ENCODE measurements at places on chromosomes 7 and 10.

DNA sequence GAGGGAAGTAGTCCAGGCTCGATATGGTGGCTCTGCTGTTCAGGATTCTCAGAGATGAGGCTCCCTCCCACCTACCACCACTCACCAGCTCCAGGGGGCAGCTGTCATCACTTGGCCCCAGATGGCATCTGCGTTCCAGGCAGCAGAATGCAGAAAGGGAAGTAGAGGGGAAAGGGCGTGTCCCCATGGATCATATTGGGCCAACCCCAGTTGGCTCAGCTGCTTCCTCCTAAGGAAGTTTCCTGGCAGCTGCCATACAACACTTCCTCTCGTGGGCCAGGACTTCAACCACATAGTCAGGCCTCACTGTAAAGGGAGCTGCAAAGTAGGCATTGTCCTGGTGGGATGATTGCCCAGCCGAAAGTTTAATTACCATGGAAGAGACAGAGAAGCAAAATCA lies 1.6 kb upstream of the TEX36 start:
- no peak for DNase-seq

GRCh38 chr10:59537501-59537900 lies 172.1 kb downstream of the SLC16A9 start:
- no peak for DNase-seq

- no peak for DNase-seq
Measured at GRCh38 chr10:36181426-36182178, 539.5 kb upstream of the FZD8 start.

DNA sequence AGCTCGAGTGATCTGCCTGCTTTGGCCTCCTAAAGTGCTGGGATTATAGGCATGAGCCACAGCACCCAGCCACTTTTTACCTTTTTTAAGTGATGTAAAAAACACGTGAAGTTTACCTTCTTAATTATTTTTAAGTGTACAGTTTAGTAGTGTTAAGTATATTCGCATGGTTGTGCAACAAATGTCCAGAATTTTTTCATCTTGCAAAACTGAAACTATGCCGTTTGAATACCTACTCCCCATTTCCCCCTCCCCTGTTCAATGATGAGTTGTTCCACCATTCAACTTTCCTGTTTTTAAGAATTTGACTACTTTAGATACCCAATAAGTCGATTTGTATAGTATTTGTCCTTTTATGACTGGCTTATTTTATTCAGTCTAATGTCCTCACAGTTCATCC lies 10.9 kb downstream of the NRBF2 start:
- no peak for DNase-seq

DNA sequence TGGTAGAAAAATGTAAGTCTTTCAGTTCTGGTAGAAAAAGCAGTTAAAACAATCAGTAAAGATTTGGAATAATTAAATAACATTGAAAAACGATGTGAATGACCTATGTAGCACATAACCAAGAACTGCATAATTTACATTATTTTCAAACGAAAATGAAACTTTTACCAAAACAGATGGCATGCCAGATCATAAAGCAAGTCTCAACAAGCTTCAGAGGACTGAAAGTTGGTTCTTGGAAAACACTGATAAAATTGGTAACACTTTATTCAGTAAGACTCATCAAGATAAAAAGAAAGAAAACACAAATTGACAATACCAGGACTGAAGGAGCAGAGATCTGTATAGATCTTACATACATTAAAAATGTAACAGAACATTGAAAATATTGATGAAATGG lies 92.8 kb downstream of the VIPR2 start:
- no peak for DNase-seq

- no peak for DNase-seq
Measured at GRCh38 chr10:117334926-117335325, 40.3 kb downstream of the PDZD8 start.

GRCh38 chr7:116511552-116512519 lies 12.3 kb downstream of the CAV2 start:
- DNase-seq, result no peak

DNA sequence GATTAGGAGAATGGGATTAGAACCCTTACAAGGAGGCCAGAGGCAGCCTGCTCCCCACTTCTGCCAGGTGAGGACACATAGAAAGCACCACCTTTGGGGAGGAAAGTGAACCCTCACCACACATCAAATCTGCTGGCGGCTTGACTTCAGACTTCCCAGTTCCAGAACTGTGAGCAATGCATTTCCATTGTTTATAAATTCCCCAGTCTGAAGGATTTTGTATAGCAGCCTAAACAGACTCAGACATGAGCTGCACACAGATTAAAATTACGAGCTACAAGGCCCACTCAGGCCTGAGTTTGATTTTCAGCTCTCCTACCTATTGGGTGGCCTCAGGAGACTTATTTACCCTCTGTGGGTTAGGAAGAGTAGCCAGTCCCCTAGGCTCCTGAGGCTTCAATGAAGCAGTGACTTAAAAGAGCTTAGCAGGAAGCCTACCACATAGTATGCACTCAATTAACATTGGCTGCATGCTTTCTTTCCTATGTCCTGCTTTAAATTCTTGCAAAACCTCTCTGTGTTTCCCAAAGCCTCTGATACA lies 350.7 kb upstream of the ZMIZ1 start:
- no peak for DNase-seq

GRCh38 chr7:43668035-43668434 lies 61.3 kb downstream of the COA1 start:
- no peak for DNase-seq

- DNase-seq, result no peak
Measured at GRCh38 chr7:105697753-105698152, 116.5 kb upstream of the EFCAB10 start.

DNA sequence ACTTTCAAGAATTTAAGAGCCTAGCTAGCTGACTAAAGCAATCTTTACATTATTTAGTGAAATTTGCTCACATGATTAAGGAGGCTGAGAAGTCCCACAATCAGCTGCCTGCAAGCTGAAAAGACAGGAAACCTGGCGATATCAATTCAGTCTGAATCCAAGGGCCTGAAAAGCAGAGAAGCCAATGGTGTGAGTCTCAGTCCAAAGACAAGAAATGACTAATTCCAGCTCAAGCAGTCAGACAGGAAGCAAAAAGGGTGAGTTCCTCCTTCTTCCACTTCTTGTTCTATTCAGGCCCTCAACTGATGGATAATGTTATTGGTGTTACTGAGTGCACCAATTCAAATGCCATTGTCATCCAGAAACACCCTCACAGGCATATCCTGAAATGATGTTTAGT lies 1231.6 kb upstream of the CELF2 start:
- no peak for DNase-seq

DNA sequence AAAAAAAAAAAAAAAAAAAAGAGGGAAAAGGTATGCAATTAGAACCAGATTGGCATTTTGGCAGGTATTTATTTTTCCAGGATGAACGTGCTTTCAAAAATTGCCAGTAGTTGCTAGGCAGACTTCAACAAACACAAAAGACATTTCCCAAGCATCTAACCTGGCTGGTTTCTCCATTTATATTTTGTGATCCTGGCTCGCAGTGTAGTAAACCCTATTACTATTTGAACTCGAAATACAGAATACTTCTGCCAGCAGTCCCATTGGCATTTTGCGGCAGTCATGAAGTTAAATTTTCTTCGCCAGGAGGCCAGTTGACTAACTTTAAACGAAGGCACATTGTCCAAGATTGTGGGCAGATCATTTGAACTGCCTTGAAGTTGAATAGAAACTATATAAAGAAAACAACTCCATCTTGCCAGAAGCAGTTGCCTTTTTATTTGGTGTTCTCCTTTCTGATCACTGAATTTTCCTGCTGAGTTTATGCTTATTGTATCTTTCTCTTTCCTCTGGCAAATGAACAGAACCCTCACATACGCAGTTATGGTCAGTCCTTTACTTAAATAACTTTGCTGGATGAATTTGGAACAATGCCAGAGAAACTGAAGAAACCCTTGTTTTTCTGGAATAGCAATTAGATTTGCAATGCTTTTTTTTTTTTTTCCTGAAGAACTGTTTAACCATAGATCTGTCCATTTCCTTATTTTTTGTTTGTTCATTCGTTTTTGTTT lies 132.9 kb downstream of the BICC1 start:
- no peak for DNase-seq

- no peak for DNase-seq
Measured at GRCh38 chr7:16099302-16099849, 322.0 kb downstream of the CRPPA start.

DNA sequence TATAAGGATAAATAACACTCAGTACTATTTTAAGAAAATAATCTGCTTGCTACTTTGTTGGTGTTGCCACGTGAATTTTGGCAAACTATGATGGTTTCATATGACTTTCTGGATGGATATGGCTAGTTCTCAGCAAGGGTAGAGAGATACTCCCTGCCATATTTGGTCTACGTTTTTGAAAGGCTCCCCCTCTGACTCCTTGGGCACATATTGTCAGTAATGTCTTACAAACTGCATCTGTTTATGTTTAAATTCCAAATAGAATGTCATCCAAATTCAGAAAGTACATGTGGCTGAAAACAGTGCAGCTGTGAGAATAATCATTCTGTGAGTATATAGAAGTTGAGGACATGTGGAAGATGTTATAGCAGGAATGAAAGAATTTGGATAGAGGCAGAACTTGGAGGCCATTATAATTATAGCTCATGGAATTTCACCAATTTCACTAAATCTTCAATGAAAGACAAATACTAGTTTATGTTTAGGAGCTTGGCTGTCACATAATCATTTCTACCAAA lies 107.8 kb downstream of the SRI start:
- no peak for DNase-seq

DNA sequence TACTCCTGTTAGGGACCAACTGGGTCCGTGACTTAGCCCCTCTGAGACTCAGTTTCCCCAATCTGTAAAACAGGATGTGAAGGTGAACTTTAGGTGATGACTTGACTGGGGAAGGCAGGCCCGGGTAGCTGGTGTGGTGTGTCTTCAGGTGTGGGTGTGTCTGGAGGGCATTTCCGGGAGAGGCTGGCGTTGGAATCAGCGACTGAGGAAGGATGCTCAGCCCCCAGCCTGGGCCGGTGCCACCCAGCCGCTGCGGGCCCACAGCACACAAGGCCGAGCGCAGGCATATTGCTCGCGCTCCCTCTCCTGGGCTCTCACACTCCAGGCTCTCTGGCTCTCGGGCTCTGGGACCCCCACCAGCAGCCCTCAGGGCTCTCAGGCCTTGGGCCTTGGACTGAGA lies 31.7 kb upstream of the CNPY1 start:
- no peak for DNase-seq

GRCh38 chr7:33243319-33243881 lies 114.0 kb downstream of the BBS9 start:
- no peak for DNase-seq

DNA sequence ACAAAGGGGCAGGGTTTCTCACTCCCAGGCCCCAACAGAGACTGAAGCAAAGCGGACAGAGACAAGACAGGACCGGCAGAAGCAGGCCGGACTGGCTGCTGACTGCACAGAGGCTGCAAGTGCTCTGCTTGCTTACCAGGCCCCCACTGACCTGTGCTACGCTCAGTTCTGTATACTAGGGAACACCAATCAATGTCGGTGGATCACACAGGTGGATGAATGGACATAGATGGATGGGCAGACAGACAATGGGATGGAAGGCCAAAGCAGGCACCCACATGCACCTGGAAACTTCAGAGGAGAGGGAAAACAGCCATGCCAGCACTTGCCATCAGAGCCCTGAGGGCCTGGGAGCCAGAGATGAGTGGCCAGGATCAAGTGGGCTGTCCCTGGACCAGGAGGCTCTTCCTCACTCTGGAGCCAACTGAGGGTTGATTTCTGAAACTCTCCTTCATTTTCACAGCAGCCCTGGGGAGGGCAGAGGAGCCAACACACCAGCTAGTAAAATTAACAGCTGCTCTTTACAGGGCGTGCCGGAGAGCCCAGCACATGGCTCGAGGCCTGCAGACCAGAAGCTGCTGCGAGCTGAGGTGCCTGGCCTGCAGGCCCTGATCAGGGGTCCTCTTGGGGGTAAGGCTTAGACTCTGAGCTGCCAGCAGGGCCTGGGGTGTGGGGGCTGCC lies 243.6 kb downstream of the KCNMA1 start:
- no peak for DNase-seq

DNA sequence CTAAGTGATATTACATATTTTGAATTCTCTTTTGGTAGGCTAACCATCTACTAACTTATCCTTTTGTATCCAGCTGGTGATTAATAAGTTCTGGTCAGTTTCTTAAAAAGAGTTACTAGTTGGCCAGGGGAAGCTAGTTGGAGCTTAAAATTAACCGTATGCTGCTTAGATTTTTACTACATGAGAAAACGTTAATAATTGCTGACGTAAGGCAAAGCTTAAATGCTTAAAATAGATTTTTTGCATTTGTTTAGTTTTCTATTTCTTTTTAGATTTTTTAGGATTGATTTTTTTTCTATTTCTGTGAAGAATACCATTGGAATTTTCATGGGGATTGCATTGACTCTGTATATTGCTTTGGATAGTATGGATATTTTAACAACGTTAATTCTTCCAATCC lies 32.6 kb downstream of the CCDC172 start:
- no peak for DNase-seq

GRCh38 chr7:139886206-139886605 lies 57.1 kb downstream of the TBXAS1 start:
- DNase-seq, result no peak

DNA sequence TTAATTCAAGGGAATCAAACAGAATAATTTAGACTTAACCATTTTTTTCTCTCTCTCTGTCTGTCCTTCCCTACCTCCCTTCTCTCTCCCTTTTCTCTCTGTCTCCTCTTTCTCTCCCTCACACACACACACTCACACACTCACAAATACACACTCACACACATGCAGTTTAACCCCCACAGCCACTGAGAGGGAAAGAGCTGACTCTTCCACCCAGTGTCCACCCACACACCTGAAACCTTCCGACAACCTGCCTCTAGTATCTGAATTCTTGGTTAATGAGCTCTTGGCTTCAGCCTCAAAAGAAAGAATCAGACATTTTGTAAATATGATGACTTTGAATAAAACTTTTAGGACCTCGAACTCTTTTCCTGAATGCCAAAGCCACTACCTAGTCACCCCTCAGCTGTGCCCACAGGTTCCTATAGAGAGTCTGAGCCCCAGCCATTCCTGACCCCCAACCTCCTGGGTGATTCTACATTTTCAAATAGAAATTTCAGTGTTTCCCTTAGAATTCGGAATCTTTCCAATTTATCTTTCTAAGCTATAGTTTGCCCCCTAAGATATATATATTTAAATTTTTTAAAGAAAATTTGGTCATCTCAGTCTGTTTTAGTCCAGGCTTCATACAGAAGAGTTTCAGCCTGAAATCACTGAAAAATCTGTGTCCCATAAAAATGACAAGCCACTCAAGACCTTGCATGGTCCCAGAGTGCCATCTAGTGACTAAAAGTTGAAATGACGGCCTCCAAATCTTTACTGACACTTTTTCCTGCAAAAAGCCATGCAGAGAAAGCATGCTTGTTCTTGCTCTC lies 202.8 kb downstream of the IPMK start:
- DNase-seq, result peak; percentile 7

DNA sequence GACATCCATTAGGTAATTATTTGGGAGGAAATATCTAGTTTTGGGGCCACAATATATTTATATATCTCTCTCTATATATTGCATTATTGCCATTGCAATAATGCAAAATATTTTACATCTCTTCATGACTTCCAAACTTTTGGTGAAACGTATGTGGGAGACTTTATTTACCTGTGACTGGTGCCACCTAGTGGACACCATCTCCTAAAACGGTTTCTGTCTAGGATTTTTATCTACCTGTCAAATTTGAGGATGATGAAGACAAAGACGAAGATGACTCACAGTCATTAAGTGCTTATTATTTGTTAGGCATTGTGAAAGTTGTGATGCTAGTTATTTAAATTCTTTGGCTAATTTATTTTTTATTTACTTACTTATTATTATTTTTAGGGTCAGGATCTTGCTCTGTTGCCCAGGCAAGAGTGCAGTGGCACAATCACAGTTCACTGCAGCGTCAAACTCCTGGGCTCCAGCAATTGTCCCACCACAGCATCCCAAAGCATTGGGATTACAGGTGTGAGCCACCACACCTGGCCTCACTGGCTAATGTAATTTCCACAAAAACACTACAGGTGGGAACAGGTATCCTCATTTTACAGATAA lies 18.7 kb upstream of the CBLL1 start:
- peak; percentile 49 for DNase-seq
